ENCODE measurements at places on chromosomes 5 and 9.
A peak's percentile ranks its signal among the peaks of the same experiment; 100 is the strongest.

DNA sequence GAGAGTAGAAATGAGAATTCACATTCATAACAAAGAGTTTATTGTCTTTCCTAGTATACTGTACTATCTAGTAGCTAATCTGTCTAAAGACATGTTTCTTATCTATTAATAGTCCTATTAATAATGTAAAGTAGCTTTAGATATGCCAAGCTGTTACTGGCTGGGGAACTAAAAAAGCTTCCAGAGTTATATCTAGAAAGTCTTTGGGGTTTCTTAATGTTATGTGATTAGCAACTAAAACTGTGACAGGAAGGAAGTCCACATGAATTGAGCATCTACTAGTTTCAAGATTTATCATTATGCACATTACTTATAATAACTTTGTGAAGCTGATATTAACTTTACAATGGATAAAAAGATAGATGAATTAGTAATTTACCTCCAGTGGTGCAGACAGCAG, 122.7 kb upstream of the CDKN2B start:
- DNase-seq: no peak

DNA sequence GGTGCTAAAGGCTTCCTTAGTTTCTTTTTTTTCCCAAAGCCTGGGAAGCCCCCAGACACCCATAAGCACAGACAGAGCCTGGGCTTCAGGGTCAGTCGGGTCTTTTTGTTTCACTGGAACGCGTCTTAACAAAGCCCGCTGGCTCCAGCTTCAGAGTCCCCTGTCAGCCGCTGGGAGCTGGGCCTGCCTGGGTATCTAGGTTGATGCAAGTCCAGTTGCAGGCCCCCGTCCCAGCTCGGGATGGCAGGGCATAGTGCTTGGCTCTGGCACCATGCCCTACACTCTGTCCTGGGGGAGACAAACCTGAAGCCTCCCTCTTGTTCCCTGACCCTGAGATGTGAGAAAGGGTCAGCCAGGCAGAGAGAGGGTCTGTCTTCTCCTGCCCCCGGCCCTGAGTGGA, 14.5 kb downstream of the OLFM1 start:
- no peak for DNase-seq

DNA sequence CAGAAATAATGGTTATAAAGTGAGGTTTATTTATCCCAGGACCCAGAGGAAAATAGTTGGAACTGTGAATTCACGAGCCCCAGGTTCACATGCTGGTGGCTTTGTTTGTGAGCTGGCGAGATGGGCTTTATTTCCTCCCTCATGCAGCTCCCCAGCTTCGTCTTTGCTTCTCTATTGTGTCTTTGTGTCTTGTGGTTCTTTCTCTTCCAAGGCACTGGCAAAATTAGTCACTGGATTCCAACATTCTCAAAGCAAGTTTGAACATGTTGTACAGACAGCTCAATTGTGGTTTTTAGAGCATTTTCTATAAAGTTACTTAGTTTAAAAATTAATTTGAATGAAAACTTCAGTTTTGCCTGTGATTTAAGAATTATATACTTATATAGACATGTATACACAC, 7.2 kb downstream of the NDUFS6 start:
- DNase-seq: no peak

- no peak for DNase-seq
Observed at GRCh38 chr5:145984072-145984471, 47.7 kb downstream of the SH3RF2 start.

DNA sequence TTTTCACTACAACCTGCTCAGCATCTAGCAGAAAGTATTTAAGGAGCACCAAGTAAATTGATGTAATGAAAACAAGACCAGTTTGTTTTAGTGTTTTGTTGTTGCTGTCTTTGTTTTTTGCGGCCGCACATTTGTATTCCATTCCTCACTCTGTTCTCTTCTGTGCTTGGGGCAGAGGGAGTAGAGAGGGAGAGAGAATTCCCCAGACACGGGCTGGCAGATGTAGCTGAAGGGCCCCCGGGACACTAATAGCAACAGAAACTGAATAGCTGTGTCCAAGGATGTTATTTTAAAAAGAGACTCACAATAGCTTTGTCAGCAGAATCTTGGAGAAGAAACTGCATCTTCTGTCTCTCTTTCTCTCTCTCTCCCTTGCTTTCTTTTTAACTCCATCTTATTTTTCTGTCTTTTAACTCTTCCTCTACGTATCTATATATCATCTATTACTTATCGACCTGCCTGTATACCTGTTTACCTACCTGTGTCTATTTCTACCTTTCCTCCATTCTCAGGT, 145.3 kb downstream of the PAPPA start:
- no peak for DNase-seq

DNA sequence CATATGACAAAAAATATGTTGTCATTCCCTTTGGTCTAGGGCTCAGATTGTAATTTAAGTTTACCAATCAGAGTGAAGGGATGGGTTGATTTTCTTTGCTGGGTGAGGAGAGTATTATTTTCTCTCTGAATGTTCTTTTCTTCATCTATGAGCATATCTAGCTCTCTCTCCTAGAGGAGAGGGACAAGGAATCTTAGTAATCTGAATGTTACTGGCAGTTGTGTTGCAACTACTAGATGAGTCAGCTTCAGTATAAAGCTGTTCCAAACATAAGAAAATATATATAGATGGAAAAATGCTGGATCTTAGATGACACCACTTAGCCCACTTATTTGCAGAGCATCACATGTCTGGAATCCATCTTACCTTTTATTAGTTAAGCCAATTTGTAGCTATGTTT, 259.3 kb downstream of the TUSC1 start:
- no peak for DNase-seq

DNA sequence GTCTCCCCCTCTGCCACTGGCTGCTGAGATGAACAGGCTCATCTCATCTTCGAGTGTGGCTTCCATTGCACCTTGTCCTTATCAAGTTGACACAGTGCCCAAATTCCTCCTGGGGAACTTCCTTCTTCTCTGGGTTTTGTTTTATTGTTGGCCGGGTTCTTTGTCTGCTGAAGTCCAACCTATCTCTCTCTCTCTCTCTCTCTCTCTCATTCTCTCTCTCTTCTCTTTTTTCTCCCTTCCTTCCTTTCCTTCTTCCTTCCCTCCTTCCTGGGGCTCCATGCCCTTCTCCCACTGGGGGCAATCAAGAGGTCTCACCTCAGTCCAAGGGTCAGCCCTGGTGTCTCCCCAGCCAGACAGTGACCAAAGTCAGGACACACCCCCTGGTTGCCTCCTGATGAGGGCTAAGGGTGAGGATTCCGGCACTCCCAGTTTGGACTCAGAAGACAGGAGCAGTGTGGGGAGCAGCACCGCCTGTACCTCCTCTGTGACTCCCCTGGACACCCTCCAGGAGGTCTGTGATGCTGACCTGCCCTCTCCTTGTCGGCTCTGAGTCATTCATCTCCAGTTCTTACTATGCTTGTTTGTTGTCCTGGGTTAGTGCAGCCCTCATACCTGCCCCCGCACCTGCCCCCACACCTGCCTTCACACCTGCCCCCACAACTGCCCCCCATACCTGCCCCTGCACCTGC, 30.7 kb downstream of the KCNT1 start:
- no peak for DNase-seq

- no peak for DNase-seq
Observed at GRCh38 chr5:76690704-76691466, 25.0 kb upstream of the F2R start.

- no peak for DNase-seq
Observed at GRCh38 chr9:129713402-129713679, 39.5 kb downstream of the PTGES start.

DNA sequence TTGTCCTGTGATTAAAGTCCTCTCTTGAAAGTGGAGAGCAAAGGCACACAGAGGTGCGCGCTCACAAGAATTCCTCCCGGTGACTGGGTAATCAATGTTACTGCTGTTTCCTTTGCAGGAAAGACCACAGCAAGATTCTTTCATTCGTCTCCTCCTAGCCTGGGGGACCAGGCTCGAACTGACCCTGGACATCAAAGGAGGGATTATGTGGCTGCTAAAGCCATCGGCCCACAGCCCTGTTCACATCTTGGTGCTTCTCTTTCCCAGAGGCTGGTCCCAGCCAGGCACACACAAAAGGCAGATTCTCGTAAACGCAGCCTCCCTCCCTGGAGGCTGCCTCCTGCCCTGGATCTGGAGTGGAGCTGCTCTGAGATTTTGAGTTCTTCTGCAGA, 230.9 kb downstream of the FANCC start:
- no peak for DNase-seq

DNA sequence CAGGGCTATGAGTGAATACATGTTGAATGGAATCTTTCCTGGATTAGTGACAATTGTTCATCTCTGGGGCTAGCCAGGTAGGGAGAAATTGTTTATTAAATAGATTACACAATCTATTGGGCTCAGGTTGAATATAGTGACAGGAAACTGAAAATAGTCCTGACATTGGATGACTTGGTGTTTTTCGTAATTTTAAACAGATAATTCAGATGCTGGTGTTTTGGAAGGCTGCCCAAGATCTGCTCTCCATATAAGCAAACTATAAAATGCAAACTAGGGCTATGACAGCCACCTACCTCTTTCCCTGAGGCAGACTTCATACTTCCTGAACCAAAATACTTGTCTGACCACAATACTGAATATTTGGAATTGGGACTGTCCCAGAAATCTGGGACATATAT, 99.1 kb downstream of the ENC1 start:
- no peak for DNase-seq

GRCh38 chr5:1180841-1181271, 20.5 kb upstream of the SLC6A19 start:
- no peak for DNase-seq

DNA sequence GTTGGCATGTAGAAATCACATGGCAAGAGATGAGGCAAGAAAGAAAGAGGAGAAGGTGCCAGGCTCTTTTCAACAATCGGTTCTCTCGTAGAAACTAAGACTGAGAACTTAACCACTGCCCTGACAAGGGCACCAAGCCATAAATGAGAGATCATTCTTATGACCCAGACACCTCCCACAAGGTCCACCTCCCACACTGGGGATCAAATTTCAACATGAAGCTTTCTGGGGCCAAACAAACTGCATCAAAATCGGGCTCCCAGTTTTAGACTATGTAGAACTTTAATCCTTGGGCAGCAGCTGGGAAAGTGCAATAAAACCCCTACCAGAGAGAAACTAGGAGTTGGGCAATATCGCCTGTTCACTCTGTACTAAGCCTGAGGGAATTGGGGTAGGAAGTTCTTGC, 150.2 kb upstream of the CCDC152 start:
- no peak for DNase-seq

GRCh38 chr5:121188849-121189248, 662.8 kb upstream of the FTMT start:
- no peak for DNase-seq

DNA sequence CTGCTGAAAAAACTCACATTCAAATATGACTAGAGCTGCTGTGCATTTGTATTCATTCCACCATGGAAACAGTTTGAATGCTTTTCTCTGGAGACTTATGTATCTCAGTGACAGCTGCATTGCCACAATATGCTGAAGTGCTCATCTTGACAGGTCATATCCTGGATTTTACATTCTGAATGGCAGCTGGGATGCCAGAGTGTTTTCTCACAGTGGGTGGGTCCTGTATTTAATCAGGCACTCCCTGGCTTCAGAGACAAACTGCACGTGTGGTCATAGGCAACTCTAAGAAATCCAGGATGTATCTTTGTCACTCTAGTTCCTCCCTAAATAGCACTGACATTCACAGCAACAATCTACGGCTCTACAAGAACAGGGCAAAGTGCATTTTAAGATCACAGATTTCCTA, 75.6 kb downstream of the ST8SIA4 start:
- DNase-seq: peak; percentile 81

- no peak for DNase-seq
Observed at GRCh38 chr9:113302792-113303418, at the start of gene RNF183. RNF183 (minus strand) TSS chr9:113303376; CDS start chr9:113298184, 5,192 bp downstream.

GRCh38 chr5:175867587-175868347, 3.6 kb upstream of the CPLX2 start:
- DNase-seq: peak; percentile 33

DNA sequence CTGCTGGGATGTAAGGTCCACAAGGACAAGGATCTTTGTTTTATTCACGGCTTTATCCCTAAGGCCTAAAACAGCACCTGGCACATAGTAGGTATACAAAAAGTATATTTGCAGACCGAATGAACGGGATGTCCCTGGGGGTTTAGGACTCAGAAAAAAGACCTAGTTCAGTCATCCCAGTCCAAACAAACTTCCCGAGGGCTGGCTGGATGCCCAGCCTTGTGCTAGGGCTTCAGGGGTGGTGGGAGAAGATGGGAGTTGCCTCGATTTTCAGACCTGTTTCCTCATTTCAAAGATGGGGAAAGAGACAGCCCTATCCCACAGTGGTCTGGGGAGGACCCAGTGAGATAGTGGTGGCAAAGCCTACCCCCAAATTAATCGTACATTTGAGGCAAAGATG, 3.0 kb upstream of the PROB1 start:
- DNase-seq: no peak

- no peak for DNase-seq
Observed at GRCh38 chr9:32200896-32201295, 183.5 kb upstream of the ACO1 start.

DNA sequence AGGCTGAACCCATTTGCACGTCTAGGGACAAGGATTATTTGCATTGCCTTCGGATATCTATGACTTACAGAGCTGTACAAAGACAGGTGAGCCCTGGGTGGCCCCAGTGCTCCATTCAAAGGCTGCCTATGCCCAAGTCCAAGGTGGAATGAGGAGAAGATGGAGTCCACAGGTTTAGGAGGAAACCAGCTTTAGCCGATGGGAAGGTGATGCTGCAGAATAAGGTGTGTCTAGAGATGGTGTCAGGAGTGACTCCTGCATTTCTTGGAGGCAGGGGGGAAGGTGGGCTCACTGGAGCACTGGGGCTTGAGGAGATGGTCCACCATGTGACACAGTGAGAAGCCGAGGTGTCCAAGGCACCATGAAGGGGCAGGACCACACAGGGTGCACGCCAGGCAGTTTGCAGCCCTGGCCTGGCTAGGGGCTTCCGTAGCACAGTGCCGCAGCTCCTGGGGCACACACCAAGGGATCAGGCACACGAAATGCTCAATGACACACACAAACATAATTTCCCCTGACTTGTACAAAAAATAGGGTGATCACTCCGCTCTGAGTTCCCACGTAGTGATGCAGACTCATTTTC, 32.1 kb downstream of the SEMA4D start:
- no peak for DNase-seq

GRCh38 chr5:91867799-91868198, 484.7 kb upstream of the ARRDC3 start:
- no peak for DNase-seq
